Posterior cingulate gyrus (tissue), 11 donors: ENCODE measurements at places on chromosomes 7 and 10.

DNA sequence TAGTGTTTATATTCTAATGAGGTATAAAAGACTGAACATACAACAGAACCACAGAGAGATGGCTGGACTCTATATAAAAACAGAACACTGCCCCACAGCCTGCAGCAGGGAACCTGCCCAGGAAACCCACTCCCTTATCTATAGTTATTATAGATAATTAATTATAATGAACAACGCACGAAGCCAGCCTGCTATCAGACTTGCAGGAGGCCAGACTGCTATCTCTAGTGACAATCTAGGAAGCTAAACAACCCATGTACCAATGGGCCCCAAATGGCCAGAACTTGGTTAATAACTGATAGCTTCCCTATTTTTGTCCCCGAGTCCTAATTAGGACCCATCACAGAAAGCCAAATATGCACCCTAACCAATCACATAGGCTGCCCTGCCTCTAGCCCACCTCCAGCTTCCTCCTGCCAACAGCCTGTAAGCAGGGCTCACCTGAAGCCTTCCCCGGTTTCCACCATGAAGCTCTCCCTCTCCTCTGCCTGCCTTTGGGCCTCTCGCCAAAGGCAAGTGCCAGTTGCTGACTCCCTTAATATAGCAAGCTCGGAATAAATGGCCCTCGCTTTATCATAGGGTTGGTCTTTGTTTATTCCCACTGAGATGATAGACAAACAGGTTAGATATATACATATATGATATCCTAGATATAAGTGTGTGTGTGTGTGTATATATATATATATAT is 74.5 kb downstream of the SYPL1 start:
- DNase-seq, result no peak

- DNase-seq, result peak; percentile 12
Measured at GRCh38 chr7:134690016-134690415, 43.4 kb downstream of the BPGM start.

GRCh38 chr10:15725603-15726002 is 5.9 kb upstream of the ITGA8 start:
- DNase-seq, result no peak

DNA sequence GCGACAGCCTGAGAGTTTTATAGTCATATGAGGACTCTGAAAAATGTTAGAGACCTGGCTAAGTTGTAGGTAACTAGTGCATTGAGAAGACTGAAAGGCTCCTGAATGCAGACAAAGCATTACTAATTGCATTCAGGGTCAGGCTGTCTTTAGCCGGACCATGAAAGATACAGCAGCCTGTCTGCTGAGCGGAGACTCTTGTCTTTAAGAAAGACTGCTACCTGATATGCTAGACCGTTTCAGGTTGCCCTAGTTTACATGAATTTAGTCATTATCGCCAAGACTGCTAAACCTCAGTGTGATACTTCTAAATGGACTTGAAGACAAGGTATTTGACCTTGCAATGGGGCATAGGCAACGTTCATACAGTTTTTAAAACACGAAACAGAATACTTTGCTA is 81.2 kb downstream of the BMPR1A start:
- no peak for DNase-seq

GRCh38 chr10:88361494-88361893 is 221.6 kb downstream of the RNLS start:
- DNase-seq, result no peak

DNA sequence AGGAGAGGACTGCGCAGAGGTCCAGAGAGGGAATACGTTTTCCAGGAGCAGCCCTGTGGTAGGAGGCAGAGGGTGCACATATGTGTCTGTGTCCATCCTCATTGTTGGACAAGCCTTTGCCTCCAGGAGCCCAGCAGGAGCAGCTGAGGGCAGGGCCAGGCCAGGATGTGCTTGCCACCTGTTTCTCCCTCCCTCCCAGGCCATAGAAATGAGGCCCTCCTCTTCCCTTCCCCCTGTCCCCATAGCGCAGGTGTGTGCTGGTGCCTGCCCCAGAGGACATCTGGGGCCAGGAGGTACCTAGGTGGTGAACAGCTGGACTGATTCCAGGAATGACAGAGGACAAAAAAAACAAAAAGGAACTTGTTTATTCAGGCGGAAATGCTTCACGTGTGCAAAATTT is 10.5 kb upstream of the CXCL12 start:
- DNase-seq, result no peak

DNA sequence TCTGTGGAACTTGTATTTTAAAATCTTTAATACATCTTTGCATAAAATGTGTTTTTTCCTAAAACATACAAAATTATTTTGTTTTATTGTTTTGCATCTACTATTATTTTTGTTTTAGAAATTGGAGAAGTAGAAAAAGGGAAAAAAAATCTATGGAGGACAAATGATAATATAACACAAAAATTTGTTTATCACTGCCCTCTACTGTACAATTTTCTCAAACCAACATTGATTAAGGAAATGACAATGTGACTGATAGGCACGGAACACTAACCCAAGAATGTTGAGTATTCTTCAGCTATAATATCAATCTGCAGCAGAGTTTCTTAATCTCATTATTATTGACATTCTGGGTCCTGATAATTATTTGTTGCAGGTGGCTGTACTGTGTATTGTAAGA is 9.5 kb upstream of the ING3 start:
- no peak for DNase-seq

DNA sequence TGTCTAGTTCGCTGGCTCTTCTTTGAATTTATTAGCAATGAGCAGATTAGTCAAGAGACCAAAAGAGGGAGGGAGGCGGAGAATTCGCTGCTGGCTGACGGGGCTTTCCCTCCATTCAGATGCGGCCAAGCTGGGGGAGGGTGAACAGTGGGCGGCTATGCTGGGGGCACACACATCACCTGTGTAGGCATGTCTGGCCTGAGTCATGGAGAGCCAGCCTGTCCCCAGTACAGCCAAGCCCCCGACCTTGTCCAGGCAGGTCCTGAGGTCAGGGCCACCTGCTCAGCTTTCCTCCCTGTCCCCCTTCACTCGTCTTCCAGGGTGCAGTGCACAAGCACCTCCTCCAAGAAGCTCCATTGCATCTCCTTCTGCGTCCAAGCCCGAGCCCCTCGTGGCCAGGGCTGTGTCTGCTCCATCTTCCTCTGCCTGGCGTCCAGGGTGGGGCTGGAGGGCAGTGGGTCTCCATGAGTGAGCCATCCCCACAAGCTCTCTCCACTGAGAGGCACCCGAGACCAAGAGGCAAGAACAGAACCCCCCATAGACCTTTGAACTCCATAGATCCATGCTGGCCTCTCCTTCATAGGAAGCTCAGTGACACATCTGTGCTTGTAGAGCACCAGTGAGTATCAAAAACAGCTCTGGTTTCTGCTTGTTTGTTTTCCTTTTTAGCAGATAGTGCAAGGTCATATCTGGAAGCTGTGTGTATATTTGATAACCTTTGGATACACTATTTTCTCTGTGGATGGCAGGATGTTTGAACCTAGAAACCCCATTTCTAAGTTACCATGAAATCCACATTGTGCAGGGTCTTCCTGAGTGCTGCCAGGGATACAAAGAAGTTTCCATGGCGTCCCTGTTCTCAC is 1.9 kb upstream of the DEPP1 start:
- DNase-seq, result peak; percentile 76

DNA sequence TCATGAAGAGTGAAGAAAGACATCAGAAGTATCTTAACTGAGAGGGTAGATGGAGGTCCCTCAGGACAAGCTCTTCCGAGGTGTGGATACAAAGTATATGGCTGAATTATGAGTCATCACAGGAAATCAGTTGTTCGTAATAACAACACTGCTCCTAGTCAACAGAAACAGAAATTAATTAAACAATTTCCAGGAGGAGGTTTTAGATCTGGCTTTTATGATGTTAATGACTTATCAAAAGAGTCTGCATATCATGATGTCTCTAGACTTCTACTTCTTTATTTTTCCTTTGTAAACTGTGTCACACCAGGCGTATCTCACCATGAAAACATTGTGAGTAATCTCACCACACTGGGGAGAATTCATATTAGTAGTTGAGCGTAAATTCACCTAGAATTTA is 31.2 kb downstream of the OSBPL3 start:
- DNase-seq, result no peak

DNA sequence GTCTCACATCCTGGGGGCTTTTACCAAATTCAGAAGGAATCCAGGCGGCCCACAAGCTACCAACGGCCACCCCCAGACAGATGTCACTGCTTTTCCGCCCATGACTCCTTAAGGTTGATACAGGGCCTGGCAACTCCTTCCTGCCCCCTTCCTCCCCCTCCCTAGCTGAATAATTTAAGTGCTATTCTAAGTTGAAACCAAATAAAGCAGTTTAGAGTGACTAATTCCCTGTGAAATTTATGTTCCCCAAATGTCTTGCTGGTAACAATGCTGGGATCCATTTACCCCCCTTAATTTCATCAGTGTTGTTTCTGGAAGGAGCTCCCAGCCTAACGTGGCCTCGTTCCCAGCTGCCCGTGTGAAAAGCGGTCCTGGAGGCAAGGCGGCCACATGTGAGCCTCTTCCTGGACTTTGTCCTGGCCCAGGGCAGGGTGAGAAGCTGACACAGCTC is 109.6 kb downstream of the TMEM130 start:
- no peak for DNase-seq

- DNase-seq, result no peak
Measured at GRCh38 chr10:105280895-105281294, 639.8 kb downstream of the SORCS3 start.
